ENCODE measurements at places on chromosomes 7 and 10.
A peak's percentile ranks its signal among the peaks of the same experiment; 100 is the strongest.

DNA sequence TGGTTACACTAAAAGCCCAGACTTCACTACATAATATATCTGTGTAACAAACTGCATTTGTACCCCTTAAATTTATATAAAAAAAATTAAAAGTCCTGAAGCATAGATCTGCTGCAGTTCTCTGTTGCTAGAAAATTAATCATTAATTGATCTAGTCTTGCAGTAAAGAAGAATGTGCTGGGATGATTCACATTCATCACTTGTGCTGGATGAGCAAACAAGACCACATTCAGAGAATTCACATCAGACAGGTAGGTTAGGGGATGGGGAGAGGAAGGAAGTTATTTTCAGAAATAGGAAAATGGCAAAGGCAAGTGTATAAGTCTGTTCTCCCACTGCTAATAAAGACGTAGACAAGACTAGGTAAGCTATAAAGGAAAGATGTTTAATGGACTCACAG, 1019.0 kb downstream of the KCNMA1 start:
- no peak for DNase-seq

DNA sequence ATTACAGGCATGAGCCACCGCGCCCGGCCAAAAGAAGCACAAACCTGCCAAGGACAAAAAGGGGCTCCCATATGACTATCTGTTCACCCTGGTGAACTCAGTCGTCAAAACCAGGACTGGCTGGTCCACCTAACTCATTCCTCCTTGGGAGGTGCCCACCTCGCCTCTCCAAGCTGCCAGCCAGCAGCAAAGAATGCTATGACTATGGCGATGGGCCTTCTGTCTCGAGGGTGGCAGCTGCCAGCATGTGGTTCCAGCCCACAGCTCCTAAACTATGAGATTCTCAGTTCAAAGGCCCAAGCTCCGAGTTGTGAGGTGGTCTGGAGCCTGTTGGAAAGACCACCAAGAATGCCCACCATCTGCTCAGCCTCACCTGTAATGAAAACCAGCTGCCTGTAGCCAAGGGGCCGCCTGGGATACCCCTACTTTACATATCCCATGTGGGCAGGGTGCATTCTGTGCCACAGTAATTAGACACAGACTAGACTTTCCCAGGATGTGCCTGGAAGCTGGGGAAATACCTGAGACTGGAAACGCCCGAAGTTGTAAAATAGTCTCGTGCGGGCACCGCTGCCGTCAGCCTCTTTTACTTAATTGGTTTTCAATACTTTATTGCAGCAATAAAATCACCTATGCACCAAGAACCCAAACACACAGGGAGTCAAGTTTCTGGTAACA, 71.1 kb downstream of the ZRANB1 start:
- DNase-seq, result no peak

GRCh38 chr10:124213899-124214510, 120.6 kb upstream of the CHST15 start:
- DNase-seq, result no peak

GRCh38 chr10:5892007-5892406, 2.0 kb downstream of the FBH1 start:
- no peak for DNase-seq

GRCh38 chr10:60050366-60050765, 144.0 kb upstream of the CCDC6 start:
- DNase-seq, result no peak

GRCh38 chr10:29795850-29796249, 161.1 kb upstream of the SVIL start:
- DNase-seq, result no peak

GRCh38 chr7:128003787-128004186, 27.4 kb downstream of the LRRC4 start:
- DNase-seq, result no peak

DNA sequence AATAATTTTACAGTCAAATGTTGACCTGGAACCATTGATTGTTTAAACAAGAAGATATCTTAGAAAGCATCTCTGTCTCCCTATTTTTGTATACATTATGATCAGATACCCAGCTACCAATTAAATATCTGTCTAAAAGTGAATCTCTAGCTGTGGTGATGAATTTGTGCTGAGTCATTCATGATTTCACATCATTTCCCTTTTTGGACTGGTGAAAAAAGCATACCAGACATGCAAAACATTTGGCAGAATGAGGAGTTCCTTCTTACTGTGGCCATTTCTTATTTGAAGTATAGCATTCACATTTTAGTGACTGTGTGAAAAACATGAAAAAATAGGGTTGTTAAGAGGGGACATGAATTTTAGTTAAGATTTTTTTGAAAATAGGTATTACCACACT, 98.0 kb upstream of the GATA3 start:
- DNase-seq, result no peak

- DNase-seq, result no peak
Measured at GRCh38 chr10:43695730-43696129, 47.0 kb upstream of the ZNF32 start.

DNA sequence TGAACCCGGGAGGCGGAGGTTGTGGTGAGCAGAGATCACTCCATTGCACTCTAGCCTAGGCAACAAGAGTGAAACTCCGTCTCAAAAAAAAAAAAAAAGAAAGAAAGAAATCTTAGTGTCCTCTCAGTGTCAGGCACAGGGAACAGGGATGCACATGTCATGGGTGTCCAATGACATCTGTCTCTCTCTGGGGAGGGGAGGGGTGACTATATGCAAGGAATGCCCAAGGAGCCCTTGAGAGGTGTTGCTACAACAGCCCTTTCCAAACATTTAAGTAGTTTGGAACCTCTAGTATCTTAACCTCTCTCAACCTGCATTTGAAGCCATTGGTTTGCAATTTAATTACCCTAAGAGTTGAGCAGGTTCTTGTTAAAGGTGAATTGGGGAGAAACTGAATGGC, 28.9 kb downstream of the PDLIM1 start:
- DNase-seq, result no peak

DNA sequence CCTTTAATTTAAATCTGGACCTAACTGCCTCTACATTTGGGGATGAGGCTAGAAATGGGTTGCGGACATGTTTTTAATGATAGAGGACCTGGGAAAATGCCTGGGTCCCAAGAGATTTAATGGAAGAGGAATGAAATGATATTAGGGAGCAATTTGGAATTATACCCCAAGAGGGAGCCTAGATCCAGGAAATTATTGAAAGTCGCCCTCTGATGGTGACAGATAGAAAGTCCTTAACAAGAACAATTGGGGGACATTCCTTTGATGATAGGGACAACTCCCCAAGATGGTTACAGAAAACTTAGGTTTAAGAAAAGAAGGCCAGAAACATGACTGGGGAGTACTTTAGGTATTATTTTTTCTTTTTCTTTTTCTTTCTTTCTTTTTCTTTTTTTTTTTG, 9.5 kb upstream of the TSGA13 start:
- DNase-seq, result no peak

GRCh38 chr7:30173058-30173897, 38.5 kb downstream of the MTURN start:
- peak; percentile 77 for DNase-seq

DNA sequence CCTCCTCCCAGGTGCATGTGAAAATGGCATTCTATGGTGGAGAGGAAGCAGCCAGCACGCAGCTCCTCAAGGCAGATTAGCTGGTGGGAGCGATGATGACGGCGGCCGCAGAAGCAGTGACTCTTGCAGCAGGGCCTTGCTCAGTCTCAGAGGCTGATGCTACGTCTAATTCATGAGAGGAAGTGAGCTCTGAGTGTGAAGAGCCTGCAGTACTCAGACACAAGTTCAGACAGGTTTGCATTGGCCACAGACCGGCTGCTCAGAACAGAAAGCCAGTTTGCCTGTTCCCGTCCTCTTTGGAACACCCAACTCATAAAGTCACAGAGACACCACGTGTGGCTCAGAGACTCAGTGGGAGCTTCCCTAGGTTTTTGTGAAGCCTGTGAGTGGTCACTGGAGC, 136.5 kb downstream of the ADARB2 start:
- no peak for DNase-seq

DNA sequence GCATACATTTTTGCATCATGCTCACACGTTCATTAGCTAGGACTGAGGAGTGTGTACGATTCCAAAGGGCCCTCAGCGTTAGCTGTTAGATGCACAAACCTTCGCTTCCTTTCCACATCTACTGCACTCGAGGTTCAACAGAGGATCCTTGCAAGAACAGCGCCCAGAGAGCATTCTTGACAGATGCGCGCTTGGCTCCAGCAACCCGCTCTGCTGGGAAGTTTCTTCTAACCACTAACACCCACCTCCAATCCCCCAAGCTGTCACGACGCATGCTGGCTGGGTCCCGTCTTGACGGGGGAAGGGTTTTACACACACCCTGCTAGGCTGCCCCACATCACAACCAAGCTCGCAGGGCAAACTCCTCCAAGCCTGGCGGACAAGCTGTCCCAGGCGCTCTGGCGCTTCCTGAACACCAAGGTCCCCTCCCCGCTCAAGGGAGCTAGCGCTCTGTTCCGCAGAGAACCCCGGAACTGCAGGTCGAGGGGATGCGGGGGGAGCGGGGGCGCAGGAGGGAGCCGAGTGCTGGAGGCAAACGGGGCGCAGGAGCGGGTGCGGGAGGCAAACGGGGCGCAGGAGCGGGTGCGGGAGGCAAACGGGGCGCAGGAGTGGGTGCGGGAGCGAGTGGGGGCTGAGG, 653 bp upstream of the ADRB1 start:
- DNase-seq, result peak; percentile 61

DNA sequence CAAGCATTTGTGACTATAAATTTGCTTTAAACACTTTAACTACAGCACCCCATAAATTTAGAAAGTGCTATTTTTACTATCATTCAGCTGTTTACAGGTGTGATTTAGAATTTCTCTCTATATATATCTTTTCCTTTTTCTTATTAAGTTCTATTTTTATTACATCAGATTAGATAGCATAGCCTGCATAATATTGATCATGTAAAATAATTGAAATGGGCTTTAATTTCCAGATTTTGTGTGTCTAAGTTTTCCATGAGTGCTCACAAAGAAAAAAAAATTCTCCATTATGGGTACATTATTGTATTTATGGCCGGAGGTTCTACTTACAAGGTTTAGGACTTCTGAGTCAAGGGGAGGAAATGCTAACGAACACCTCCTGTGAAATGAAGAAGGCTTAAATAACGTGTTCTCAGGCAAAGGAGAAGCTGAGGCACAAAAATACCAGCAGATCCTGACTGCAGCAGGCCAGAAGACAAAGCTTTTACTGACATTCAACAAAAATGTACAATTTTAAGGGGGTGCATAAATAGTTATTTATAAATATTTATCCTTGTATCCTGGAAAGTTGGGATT, 114.2 kb downstream of the RNF133 start:
- DNase-seq, result no peak

DNA sequence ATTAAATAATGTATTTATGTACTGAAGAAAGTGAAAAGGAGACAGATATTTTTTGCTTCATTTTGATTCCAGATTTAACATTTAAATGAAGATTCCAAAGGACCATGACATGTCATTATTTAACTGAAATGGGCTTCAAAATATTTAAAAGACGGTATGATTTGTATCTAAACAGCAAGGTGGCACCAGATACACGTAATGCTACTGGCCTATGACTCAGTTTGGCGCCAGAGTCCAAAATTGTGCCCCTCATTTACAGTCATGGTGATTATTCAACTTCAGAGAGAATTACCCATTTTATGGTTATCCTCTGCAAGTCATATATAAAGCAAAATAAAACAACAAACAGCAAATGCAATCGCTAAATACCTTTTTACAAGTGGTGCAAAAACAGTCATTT, 94.5 kb downstream of the ETV1 start:
- no peak for DNase-seq

DNA sequence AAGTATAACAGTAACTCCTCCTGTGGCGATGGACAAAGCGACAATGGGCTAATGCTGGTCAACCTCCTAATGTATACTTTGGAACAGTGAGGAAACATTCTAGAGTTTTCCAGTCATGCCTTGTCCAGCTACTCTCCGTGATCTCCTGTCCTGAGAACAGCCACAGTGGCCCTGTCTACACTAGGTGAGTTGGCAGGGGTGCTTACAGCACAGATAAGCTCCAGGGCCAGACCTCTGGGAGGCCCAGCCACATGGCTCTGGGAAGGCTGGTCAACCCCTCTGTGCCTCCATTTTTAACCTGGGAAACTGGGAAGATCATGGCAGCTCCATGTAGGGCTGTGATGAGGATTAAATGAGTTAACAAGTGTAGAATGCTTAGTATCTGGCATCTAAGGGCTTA, 57.0 kb downstream of the CLEC2L start:
- DNase-seq, result no peak

GRCh38 chr10:113477451-113477850, 75.4 kb upstream of the HABP2 start:
- DNase-seq, result no peak

DNA sequence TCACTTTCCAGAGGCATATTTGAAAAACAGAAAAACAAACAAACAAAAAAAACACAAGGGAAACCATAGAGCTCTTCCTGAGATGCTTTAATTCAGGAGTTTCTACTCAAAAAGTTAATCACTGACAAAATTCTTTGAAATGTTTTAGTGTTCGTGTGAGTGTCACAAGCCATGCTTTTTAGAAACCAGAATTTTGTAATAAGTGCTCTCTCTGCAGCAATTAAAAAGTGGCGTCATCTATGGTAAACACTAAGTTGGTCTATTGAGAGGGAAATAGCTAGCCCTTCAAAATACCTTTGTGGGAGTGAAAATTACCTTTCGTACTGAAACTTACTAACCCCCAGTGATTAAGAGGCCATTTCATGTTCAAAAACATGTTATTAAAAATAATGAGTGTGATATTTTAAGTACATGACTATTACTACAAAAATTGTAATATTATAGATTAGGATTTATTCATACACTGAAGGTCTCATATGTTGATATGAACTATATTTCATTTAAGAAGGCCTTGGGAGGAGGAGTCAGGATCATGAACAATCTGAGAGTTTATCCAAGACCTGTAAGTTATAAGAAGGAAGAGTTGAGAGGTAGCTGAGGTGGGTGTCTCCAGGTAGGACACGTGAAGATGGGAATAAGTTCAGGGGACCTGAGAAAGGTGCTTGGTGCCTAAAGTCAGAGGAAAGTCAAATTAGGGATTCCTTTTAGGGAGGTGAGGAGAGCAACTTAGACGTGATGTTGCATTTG, 94.6 kb downstream of the PPP1R9A start:
- DNase-seq, result no peak

DNA sequence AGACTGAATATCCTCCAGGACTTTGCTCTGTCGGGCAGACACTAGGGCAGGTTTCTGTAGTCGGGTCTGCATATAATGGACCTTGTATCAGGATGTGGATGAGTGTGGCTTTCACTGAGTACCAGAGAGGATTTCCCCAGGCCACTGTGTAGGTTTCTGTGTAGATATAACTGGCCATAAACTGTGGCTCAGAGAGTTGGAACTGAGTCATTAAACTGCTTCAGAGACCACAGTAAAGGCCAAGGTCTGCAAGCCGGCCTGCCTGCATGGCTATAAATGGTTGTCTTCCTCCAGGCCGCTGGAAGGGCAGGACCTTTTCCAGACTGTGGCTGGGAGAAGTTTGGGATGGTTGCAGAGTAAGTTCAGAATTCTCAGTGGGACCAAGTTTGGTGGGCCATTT, 16.9 kb downstream of the ZNF92 start:
- DNase-seq, result no peak

DNA sequence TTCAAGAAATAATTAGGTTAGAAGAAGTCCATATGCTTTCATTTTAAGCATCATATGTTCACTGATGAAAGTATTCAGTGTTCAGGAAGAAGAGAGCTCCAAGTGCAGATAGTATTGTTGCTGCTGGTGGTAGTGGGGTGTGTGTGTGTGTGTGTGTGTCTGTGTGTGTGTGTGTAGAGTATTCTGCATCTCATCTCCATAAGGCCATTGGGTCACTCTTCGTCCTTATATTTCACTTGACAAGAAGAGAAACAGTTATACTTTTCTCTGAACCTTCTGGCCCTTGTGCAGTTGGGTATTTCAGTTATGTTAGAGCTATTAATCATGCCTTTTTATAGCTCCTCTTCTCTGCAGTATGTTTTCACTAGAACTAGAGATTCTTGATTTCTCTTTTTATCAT, 26.2 kb downstream of the ADAM22 start:
- DNase-seq, result no peak

All from ecto neural progenitor cell (in vitro differentiated cells).